ENCODE measurements at places on chromosomes 2 and 18.

- no peak for DNase-seq
Measured at GRCh38 chr18:77201506-77201905, 48.1 kb upstream of the GALR1 start.

- DNase-seq = no peak
Measured at GRCh38 chr2:96197546-96198255, 10.9 kb downstream of the STARD7 start.

GRCh38 chr2:6343076-6343475, 522.6 kb downstream of the CMPK2 start:
- DNase-seq = no peak

- DNase-seq = no peak
Measured at GRCh38 chr18:13696961-13697360, 29.4 kb downstream of the FAM210A start.

DNA sequence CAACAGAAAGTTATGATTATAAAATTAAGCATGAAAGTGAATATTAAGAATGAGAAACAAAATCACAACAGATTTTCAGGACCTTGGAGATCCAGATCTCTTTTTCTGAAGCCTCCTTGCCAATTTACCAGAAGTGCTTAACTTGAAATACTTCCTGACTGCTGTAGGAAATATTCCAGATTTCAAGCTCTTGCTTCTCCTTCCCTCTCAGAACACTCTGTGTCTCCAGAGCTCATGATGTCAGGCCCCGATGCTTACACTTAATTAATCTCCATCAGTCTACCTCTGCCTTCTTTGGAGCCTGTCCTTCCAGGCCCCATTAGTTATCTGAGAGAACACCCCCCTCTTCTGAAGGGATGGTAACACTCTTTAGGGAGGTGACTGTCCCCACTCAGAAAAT, 20.7 kb upstream of the NT5C1B start:
- no peak for DNase-seq

DNA sequence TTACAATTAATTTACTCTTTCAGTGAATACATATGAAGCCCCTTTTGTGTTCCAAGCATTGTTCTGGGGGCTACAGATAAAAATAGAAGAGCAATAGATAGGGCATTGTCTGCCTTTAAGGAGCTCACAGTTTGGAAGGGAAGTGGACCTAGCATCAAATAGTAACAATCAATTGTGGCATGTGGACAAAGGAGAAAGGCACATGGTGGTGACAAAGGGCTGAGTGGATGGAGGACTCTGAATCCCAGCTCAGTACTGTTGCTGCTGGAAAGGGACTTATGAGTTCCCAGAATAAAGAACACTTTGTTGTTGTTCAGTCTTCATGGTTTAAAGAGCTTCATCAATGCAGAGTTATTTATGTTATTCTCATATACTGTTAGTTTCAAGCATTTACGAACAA, 217.7 kb downstream of the HRH4 start:
- DNase-seq = no peak

DNA sequence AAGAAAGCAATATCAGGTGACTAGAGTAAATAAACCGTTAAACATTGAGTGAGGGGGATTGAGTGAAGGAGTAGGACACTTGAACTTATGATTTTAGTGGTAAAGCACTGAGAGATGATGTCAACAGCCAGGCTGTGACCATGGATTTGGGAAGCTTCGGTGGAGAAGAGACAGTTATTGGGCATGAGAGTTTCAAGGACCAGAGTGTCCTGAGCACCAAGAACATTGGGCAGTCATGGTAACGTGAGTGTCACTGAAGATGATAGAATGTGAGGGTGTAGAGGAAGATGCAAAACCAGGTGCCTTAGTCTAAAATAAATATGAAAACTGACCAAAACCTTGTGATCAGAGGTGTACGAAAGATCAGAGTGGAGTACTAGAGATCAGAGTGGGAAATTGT, 248.1 kb downstream of the ASXL3 start:
- no peak for DNase-seq

DNA sequence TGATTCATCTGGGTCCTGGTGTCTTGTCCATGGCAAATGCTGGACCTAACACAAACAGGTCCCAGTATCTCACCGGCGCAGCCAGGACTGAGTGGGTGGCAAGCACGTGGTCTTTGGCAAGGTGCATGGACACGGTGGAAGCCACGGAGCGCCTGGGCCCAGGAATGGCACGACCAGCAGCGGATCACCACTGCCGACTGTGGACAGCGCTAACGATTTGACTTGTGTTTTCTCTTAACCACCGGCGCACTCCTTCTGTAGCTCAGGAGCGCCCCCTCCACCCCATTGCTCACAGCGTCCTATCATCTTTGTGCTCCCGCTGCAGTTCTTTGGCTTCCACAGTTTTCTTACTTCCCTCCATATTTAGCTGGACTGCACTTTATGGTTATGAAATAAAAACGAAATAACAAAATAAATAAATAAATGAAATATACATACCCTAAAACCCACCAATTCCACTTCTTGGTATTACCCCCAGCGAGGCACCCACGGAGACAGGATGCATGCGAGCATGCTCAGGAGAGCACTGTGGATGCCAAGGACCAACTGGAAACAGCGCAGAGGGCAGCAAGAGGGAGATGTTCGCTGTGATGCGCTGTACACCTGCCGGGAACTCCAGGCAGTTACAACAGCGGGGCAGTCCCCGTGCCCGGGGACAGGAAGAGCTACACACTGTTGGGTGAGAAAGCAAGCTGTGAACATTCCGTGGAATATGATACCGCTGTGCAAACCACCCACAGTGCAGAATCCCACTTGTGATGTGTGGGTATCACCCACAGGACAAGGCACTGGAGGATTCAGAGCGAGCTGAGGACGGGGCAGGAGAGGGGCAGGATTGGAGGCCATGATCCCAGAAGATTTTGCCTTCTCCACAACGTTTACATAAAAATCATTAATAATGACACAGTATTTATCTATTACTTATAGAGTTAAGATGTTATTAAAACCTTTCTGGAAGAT, 7.0 kb upstream of the CIDEA start:
- DNase-seq = no peak

DNA sequence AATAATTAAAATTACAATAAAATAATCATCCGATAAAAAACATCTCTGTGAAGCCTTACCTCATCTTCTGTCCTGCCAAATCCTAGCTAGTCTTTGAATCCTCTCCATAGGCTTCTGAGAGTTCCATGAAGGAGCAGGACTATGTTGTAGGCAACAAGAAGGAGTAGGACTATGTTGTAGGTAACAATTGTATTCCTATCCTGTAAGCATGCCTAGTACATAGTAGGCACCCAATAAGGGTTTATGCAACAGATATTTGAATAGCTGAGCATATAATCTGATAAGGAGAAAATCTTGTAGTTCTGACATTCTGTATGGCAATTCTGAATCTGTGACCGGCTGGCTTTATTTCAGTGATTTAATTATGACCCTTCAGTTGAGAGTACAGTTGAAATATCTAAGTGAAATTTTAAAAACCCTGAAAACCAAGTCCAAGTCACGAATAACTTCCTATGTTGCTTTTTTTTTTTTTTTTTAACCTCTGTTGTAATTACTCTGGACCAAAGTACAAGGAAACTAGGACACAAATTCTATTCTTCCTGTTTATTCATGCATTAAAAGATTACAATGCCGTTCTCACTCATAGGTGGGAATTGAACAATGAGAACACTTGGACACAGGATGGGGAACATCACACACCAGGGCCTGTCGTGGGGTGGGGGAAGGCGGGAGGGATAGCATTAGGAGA, 27.8 kb downstream of the VWA3B start:
- no peak for DNase-seq

GRCh38 chr2:30764021-30764800, 43.0 kb downstream of the CAPN13 start:
- no peak for DNase-seq

- DNase-seq = no peak
Measured at GRCh38 chr2:230085201-230085600, 16.5 kb upstream of the SLC16A14 start.

DNA sequence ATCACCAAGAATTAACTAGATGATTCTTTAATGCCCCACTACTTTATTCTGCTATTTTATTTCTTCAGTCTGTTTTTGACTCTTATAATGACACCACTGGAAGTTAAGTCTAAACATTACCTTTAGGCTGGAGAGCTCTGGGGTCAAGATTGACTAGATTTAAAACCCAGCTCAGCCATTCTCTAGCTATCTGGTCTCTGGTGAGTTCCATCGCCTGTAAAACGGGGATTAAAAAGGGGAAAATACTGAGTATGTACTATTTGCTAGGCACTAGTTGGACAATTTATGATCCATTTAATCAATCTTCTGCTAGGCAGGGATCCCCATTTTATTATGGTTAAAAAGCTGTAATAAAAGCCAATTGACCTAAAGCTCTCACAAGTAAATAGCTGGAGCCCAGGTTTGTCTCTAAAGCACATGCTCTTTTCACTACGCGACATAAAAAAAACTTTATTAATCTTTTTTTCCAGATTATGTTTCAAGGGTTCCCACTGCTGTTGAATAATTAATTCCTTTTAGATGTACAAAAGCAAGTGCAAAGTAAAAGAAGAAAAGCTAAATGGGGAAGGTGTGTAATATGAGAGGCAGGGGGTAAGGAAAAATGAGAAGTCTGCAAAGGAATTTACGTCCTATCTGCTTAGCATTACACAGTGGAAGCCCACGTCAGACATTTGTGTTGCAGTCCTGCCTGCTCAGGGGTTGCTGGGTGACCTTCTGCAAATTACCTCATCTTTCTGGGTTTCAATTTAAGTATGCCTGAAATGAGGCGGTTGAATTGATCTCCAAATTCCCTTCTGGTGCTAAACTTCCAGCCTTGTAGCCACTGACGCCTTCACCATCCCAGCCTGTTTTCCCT, 918 bp upstream of the NABP1 start:
- DNase-seq = peak; percentile 4

GRCh38 chr2:197934261-197934933, 130.0 kb downstream of the PLCL1 start:
- DNase-seq = no peak

- no peak for DNase-seq
Measured at GRCh38 chr2:122105877-122106206, 350.4 kb downstream of the TSN start.

DNA sequence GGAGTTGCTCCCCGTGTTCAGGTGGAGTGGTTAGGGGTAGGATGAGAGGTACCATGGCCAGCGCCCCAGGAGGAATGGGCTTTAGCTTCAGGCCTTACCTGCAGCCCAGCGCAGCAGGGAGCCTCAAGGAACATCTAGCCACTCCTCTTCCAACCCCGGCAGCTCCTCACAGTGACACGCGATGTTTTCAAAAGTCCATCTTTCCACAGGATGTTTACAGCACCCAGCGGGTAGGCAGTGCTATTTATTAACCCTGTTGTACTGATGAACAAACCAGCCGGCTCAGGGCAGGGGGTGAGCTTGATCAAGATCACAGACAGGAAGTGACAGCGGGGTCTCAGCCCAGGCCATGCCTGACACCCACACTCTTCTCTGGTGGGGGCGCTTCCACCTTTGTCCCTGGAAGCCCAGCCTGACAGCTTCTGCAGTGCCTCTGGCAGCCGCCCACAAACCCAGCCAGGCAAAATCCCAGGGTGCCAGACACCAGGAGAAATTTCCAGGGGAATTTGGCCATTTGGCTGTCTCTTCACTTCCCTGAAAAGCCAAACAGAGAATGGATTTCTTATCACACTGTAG, 18.4 kb upstream of the PRLH start:
- DNase-seq = no peak

- DNase-seq = no peak
Measured at GRCh38 chr2:11079136-11079824, 76.0 kb upstream of the SLC66A3 start.

- DNase-seq = no peak
Measured at GRCh38 chr2:7133521-7133920, 216.3 kb downstream of the RNF144A start.

DNA sequence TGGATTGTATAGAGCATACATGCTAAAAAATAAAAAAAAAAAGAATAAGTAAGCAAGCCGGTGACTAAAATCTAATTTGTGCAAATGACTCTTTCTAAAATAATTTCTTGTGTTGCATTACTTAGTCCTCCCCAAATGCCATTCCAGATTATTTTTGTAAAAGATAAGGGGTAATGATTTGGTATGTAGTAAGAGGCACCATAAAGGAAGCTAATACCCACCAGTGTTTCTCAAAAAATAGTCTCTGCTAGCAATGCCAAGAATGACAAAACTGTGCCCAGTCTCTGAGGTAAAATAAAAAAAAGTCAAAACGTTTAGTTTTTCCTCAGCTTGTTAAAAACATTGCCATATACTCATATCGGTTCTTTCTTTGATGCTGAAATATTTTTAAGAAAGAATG, 2.7 kb downstream of the METTL5 start:
- no peak for DNase-seq

Measured in NCI-H524 treated with DMSO at 0.1 percent for 48 hours (cell line).